ENCODE measurements at places on chromosomes 3 and 15. TPM values are rescaled to one million over a fixed set of nuclear protein-coding genes. Genes with fewer than 3 reads are reported as not detected.

Gene DMXL2
- 10.0 TPM for total RNA-seq

Gene LRRC31
- total RNA-seq, result not detected

Gene CCDC9B
- total RNA-seq, result 1.9 TPM

- no peak overlapping the region for H3K4me3 ChIP-seq
- peaks cover 5% of the 10 kb centered on the region for H3K36me3 ChIP-seq
- no peaks in the 10 kb centered on the region for H3K27me3 ChIP-seq
- peaks cover 39% of the 10 kb centered on the region for H3K4me1 ChIP-seq
- peak overlapping the region; percentile 32 for H3K27ac ChIP-seq
Observed at GRCh38 chr3:141261472-141262307, 30.1 kb downstream of the PXYLP1 start.

DNA sequence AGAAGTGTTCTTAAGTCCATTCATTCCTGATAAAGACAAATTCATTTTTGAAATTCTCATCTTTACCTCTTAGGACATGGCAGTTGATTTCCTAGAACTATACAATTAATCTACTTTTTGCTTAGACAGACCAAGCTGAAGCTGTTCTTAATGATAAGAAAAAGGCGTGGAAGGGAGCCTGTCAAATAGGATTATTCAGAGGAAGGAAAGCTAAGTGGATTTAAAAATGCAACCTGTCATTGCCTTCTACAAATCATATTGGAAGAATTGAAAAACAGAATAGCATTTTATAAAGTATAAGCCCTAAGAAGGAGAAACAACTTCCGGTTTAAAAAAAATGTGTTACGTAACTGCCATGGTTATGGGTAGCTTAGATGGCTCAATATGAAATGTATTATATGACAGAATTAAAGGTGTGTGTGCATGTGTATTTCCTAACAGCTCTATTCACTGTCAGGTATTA is 81.2 kb upstream of the RAP2B start:
- H3K4me3 ChIP-seq, result no peak overlapping the region
- H3K4me1 ChIP-seq, result no peaks in the 10 kb centered on the region
- DNase-seq, result no peak
- H3K36me3 ChIP-seq, result no peaks in the 10 kb centered on the region

- H3K36me3 ChIP-seq, result no peaks in the 10 kb centered on the region
- DNase-seq, result no peak
- H3K27me3 ChIP-seq, result no peaks in the 10 kb centered on the region
- no peak overlapping the region for H3K27ac ChIP-seq
Observed at GRCh38 chr3:187946981-187947380, 201.7 kb upstream of the BCL6 start.

GRCh38 chr15:52496776-52497470 is 31.8 kb downstream of the MYO5A start:
- DNase-seq, result peak; percentile 79

- H3K27me3 ChIP-seq, result no peaks in the 10 kb centered on the region
- H3K27ac ChIP-seq, result no peak overlapping the region
- no peaks in the 10 kb centered on the region for H3K36me3 ChIP-seq
- DNase-seq, result no peak
- H3K4me3 ChIP-seq, result no peak overlapping the region
Observed at GRCh38 chr15:73941449-73941848, 15.2 kb downstream of the LOXL1 start.
